Activated T-cell treated with anti-CD3 and anti-CD28 coated beads, Interleukin-2, amount 50 U/mL, for 1 hour (primary cell): ENCODE measurements at places on chromosomes 1 and 21.

DNA sequence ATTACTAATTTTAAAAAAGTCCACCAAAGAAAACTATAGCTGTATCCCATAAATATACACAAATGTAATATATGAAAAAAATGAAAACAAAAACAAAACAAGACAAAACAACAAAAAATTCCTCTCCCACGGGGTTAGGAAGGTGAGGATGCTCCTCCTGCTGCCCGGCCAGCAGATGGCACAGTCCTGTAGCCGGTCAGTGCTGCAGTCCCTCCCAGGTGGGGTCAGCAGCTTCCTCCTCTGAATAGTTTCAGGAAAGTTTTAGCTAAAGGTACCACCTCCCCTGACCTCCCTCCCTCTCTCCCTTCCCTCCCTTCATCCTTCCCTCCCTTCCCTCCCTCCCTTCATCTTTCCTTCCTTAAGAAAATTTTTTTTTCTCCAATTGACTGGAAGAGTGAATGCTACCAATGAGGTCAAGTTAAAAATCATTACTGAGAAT lies 67.8 kb upstream of the BCL10 start:
- DNase-seq: no peak

DNA sequence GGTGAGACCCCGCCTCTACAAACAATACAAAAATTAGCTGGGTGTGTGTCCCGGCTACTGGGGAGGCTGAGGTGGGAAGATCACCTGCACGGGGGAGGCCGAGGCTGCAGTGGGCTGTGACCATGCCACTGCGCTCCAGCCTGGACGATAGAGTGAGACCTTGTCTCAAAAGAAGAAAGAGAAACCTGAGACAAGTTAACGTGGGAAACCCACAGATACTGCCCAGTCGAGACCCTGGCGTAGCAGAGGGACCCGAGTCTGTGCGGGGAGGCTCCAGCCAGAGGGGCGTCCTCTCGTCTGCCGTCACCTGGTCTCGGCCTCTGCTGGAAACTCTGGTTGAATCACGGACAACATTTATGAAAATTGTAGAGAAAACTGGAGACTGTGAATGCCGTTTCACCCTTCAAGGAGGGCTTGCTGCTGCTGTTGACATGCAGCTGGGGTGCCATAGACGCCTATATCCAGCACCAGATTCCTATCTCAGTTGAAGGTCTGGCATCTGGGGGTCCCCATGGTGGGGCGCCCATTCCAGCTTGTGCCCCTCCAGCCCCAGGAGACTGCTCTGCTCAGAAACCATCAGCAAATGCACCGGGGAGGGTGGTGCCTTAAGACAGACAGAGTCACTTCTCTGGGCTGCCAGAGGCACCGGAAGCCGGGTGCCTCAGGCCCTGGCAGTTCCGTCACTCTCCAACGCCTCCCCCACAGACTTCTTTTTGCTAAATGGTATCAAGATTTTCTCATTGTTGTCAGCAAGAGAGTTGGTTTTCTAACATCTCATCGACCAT lies 13.6 kb upstream of the CDK11B start:
- no peak for DNase-seq

DNA sequence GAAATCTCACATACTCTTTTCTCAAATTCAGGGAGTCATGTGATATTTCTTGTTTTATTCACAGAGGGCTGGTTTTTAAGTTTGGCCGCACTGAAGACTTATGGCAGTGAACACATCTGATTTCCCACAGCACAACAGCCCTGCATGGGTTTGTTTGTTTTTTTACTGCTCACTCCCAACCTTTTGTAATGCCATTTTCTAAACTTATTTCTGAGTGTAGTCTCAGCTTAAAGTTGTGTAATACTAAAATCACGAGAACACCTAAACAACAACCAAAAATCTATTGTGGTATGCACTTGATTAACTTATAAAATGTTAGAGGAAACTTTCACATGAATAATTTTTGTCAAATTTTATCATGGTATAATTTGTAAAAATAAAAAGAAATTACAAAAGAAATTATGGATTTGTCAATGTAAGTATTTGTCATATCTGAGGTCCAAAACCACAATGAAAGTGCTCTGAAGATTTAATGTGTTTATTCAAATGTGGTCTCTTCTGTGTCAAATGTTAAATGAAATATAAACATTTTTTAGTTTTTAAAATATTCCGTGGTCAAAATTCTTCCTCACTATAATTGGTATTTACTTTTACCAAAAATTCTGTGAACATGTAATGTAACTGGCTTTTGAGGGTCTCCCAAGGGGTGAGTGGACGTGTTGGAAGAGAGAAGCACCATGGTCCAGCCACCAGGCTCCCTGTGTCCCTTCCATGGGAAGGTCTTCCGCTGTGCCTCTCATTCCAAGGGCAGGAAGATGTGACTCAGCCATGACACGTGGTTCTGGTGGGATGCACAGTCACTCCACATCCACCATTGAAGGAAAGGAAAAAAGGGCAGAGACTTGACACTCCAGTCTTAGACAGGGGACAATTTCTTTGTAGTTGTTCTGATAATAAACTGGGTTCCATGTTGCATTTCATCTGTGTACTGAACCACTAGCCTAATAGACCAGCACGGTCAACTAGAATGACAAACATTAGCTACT lies 22.8 kb downstream of the TMEM50A start:
- no peak for DNase-seq

DNA sequence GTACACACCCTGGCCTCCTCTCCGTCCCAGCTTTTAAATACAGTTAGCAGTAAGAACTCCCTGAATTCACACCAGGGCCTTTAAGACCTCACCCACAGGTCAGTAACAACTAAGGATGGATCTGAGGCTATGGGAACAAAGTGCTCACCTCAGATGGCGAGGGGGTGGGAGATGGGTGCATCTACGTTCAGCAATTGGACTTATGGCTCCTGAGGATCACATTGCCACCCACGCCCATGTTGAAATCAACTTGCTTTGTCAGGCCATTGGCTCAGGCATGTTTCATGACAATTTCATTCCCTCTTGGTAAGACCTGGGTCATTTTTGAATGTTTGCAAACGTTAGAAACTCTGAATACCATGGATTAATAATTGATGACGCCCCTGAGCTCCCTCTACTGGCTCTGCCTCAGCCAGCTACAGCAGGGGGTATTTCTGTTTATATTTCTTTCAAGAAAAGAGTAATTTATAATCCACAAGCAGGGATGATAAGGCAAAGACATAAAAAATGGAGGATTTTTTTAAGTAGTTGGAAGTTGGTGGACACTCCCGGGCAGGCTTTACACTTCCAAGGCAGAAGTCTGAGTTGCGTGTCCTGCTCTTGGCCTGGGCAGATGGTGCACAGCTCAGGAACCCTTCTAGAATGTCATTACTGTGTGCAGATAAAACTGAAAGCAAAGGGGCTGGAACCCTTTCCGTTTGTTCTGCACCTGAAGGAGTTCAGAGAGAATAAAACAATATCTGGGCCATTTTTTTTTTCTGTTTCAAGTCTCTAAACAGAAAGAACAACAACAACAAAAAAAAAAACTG lies 13.7 kb upstream of the LBR start:
- DNase-seq: no peak

DNA sequence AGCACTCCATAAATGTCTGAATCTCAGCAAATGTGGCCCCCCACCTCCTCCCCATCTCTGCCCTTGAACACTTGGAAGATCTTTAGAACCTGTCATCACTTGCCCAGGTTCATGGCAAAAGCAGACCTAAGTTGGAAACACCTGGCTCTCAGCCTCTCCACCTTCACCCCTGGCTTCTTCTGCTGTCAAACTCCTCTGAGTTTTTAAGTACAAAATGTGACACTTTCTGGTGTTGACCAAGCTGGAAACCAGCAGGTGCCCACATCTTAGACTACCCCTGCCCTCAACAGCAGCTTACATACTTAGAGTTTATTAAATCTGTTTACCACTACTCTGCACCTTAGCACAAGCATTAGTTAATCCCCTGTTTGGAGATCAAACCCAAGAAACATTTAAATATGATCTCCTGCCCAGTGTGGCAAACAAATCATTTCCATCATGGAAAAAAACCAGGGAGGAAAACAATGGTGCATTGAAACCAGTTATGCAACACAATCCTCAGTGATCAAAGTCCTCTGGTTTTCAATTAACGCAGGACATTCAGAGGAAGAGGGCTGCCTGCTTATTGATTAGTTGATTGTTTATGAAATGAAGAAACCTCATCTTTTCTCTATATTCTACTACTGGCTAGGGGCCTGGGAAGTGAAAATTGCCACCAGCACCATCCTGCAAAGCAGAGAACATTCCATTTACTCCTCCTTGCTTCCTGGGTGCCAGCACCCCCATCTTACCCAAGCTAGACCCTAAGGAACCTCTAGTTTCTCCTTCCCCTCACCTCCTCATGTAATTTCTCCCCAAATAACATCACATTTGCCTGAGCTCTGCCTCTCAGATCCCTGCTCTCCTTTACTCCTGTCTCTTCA lies 139.4 kb upstream of the RAB4A start:
- no peak for DNase-seq

GRCh38 chr1:8992936-8993687 lies 33.1 kb downstream of the SLC2A7 start:
- DNase-seq: no peak

GRCh38 chr1:242412921-242413320 lies 111.6 kb downstream of the PLD5 start:
- DNase-seq: no peak

GRCh38 chr21:46455575-46456385 lies 2.9 kb upstream of the DIP2A start:
- DNase-seq: no peak

DNA sequence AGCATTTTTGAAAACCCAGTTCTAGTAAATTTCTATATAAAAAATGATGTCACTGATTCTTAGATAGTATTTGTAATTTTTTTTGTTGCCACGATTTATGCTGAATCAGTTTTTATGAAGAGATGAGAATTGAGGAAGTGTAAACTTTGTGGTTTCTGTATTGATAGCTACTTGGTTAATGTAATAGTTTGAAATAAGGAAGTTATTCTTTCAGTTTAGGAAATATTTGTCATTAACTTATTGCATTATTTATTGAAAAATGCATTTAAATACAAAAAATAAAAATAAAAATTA lies 97.8 kb downstream of the ZFYVE9 start:
- DNase-seq: no peak

DNA sequence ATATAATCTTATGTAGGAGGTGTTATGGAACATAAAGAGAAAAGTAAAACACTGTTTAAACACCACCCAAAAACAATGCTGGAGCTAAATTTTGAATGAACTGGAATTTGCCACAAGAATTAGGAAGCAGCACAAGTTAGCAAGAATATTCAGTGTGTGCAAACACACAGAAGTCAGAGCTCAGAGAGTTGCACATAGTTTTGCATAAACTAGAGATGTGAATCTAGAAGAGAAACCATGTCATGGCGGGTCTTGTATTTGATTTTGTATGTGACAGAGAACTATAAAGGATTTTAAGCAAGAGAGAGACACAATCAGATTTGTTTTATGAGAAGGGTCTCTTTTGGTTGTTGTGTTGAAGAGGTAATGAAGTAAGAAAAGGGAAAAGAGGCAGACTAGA lies 38.2 kb downstream of the SELENOF start:
- DNase-seq: no peak
